Lung microvascular endothelial cell (primary cell): ENCODE measurements at places on chromosomes 12 and 14.

GRCh38 chr12:111893287-111893686 lies 51.3 kb downstream of the MAPKAPK5 start:
- no peak for DNase-seq

DNA sequence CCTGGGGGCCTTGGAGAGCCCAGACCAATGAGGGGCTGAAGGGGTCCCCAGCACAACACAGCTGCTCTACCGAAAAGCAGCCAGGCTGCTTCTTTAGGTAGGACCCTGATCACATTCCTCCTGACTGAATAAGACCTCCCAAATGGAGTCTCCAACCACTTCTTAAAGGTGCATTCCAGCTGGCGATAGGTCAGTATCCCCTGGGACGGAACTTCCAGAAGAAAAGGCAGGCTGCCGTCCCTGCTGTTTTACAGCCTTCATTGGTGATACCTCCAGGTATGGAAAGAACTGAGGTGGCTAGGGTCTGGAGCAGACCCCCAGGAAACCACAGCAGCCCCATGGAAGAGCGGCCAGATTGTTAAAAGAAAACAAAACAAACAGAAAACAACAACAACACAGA lies 340.6 kb downstream of the BTG1 start:
- no peak for DNase-seq

GRCh38 chr12:43180242-43180641 lies 371.8 kb downstream of the ADAMTS20 start:
- no peak for DNase-seq

DNA sequence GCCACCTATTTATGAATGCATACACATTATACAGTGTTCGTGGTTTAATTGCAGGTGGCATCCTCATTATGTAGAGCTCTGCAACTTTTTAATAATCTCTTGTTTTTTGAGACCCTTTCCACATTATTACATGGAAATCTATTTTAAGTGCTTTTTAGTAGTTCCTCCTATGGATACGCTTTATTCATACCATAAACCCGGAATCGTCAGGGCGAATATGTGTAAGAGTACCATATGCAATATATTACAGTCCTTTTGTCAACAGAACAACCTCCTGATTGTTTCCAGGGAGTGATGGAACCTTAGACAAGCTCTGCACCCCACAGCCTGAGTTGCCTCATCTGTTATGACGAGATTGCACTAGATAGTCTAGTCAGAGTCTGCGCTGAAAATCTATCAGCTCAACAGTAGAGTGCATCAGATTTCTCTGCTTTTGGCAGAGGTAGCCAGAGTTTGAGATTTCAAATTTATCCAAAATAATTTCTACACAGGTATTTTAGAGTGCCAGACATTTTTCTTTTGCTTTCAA lies 33.6 kb downstream of the EID3 start:
- DNase-seq: no peak

DNA sequence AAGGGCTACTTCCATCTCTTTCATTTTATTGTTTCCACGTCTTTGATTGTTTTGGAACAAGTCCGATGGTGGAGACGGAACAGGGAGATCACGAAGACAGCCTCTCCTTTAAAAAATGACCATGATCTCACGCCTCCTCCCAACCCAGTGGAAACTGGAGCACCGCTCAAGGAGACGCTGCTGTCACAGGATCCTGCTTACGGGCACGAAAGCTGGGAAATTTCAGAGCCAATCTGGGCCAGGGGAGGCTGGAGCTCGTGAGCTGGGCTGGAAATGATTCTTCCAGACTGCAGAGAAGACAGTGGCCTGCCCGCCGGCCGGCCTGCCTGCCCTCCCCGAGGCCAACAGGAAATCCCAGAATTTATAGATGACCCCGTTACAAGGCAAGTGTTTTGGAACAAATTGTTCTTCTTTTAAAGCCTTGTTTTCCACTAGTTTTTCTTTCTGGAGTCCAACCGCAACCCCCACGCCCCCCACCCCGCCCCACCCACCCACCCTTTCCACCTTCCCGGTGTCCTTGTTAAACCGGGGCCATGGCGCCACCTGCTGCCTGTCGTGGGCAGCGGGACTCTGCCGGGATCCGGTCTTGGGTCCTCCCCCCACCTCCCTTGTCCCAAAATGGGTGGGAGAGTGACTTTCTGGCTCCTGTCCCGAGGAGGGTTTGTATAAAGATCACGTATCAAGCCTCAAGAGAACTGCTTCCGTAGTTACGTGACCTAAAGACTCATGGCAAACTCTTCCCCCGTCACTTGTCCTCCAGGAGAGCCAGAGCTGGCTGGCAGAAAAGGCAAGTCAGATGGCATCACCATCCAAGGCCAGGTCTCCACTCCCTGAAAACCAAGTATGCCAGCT lies 40.3 kb downstream of the MAP1LC3B2 start:
- peak; percentile 81 for DNase-seq

- no peak for DNase-seq
Measured at GRCh38 chr14:64212666-64213065, 81.5 kb downstream of the ESR2 start.
